A673 (cell line): ENCODE measurements at places on chromosomes 1 and 21. TPM values are rescaled to one million over a fixed set of nuclear protein-coding genes. Genes with fewer than 3 reads are reported as not detected.
A peak's percentile ranks its signal among the peaks of the same experiment; 100 is the strongest.

GRCh38 chr1:236063919-236064673, 794 bp downstream of the NID1 start:
- DNase-seq: no peak

- no peak for DNase-seq
Measured at GRCh38 chr1:172427191-172427590, 6.7 kb downstream of the C1orf105 start.

GRCh38 chr1:206445911-206446356, 24.3 kb upstream of the IKBKE start:
- DNase-seq: no peak

DNA sequence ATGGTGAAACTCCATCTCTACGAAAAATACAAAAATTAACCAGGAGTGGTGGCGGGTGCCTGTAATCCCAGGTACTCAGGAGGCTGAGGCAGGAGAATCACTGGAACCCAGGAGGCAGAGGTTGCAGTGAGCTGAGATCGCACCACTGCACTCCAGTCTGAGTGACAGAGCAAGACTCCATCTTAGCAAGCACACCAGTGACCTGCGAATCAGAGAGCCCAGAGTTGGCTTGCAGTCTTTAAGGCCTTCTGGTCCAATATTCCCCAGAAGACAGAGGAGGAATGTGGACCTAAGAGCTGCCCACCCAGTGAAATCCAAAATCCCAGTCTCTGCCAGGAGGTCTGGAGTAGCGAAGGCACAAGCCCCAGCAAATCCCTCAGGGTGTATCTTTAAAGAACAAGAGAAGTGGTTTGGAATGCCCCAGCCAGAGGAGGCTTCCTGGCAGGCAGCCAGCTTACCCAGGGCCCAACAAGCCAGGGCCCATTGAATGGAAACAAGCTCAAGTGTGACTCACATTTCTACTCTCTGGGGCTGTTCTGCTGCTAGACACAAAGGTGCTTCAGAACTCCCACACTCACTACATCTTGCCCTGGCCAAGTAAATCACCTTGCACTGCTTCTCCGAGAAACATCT, 23.9 kb downstream of the GPR161 start:
- DNase-seq: peak; percentile 83

DNA sequence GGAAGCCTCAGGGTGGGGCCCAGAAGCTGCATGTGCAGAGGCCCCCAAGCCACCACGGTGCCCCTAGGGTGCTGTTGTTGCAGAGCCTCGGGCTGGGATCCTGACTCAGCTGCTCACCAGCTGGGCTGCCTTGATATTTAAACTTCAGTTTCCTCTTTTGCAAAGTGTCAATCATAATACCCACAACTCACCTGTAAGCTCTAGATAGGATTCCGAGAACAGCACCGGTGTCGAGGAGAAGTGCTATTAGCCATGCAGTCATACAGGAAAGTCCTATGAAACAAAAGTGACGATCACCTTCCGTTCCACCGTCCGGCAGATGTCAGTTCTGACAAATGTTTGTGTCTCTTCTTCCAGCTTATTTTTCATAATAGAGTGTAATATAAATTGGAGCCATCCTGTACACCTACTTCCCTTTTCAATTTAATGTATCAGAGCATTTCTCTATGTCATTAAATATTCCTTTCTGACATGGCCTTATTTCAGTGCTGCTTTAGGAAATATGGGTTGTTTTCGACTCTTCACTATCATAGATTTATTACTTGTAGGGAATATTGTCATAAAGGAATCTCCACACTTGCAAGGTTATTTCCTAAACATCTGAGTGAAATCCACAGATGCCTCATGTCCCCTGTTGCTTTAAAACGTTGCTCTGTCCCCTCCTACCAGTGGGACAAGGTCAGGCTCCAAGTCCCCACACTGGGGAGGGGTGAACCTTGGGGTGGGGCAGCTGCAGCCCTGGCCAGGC, 100.8 kb downstream of the SIK1 start:
- DNase-seq: no peak

DNA sequence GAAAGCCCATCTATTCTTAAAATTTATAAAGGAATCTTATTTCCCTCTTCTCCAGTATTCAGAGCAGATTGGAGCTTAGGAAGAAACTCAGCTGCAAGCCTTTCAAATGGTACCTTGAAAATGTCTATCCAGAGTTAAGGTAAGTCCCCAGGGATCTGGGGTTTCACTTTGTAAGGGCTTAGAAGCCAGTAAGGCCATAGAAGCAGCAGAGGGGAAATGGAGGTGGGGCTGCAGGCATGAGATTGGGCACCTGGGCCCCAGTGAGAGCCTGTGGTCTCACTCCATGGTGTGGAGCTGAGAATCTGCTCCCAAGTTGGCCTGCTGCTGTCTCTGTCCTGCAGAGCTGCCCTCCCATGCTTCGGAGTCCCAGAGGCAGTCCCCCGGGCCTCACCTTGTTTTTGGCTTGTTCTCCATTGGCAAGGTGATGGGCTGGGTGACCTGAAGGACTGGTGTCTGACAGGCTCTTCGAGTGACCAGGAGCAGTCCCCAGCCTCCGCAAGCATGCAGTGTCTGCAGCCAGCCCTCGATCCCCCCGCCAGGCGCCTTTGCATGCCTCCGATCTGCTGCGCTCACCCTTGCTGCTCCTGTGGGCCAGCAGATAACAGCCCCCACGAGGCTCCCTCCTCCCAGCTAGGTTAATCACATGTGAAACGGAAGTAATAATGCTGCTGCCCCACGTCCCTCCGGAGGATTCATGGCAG, 163.1 kb downstream of the PGBD5 start:
- DNase-seq: no peak

DNA sequence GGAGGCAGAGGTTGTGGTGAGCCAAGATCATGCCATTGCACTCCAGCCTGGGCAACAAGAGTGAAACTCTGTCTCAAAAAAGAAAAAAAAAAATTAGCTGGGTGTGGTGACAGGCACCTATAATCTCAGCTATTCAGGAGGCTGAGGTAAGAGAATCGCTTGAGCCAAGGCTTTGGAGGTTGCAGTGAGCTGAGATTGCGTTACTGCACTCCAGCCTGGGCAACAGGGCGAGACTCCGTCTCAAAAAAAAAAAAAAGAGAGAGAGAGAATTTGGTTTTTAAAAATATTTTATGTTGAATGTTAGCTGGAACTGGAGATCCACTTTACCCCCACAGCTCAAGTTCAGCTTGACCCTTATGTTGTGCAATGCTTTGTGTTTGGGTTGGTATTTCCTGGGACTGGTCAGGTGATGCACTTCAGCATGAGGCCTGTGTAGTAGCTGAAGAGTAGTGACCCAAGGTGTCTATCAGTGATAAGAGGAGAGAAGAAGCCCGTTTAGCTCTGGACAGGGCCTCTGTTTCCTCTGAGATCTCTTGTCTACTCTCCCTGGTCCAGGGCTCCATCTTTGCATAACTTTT, 36.8 kb upstream of the MACF1 start:
- no peak for DNase-seq

The SH2D2A gene
- 3.5 and 6.0 TPM in 2 replicates for total RNA-seq

The EDN2 gene
- not detected in 2 replicates for total RNA-seq

The MROH9 gene
- not detected in 2 replicates for total RNA-seq

The LCE1E gene
- total RNA-seq: not detected in 2 replicates

The FAM72A gene
- 20.6 and 22.4 TPM in 2 replicates for total RNA-seq

The UBL4B gene
- total RNA-seq: not detected in 2 replicates

The CRYZL1 gene
- 46.6 and 55.7 TPM in 2 replicates for total RNA-seq
